Smooth muscle cell of the brain vasculature (primary cell): ENCODE measurements at places on chromosomes 5 and 9.

GRCh38 chr9:14881006-14881405, 29.2 kb downstream of the FREM1 start:
- DNase-seq = no peak

DNA sequence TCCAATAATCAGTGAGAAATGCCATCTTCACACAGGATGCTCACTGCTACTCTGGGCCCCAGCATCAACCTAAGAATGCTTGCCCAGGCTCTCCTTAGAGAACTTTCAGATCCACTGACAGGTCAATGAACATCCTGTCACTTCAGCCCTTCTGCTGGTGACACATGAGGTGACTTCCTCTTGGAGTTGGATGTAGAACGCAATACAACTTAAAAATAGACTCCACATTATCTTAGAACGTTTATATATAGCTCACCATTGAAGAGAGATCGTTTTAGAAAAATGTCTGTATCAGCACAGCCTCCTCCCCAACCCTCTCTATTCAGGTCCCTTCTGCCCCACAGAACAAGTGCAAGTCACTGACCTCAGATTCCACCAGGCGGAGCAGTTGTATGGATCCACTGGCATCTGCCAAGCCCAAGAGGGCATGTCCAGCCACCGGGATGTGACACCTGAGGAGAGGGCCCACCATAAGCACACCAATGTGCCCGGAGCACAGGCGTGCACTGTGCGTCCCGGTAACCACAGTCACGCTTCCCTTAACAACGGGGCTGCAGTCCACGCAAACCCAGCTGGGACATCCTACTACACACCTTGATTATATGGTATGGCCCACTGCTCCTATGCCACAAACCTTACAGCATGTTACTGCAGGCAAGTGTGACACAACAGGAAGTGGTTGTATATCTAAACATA, 2.9 kb downstream of the DPH7 start:
- DNase-seq = no peak

- DNase-seq = no peak
Measured at GRCh38 chr5:180194410-180195345, 14.3 kb downstream of the RASGEF1C start.

DNA sequence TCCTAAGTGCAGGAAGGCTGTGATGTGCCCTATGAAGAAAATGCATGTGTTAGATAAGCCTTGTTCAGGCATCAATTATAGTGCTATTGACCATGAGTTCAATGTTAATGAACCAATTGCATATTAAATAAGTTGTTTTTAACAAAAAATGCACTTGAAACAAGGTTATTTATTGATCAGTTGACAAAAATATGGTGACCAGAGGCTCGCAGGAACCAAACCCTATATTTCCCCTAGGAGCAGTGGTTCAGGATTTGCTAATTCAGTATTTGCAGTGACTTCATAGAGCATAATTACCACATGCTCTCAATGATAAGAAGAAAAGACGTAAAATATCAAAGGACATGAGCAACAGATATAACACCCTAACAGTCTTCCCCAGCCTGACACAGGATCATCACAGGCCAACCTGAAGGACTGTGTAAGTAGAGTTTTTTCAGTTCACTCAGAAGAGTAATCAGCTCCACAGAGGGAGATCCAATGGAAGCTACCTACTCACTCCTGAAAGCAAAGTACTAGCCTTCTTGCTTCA, 92.3 kb downstream of the SEMA5A start:
- no peak for DNase-seq

DNA sequence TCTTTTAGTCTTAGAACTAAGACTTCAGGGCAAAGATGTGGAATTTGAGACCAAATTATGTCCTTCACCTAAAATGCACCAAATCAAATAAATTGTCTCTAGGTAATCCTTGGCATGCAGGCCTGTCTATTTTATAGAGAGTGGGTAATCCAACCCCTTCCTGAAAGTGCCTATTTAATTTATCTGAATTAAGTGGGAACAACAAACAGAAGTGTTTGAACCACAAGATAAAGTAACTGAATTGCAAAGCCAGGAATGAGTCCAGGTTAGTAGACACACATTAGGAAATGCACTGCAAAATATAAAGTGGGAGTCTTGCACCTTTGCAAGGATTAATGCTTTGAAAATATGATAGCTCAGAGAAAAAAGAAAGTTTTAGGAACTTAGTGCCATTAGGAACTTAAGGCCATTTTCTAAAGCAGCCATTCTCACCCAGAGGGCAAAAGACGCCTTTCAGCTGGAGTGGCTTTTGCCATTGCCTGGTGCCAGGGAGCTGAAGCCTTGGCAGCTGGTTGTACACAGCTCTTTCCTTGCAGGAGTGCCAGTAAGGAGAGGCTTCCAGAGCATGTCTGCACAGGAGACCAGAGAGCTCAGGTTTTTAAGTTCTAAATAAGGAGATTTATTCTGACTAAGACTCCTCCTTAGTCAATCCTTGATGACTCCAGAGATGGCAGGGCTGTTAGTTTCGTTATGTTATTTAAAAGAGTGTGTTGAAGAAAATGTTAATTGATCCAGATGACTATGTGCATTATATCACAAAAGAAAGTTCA, 151.7 kb upstream of the ELL2 start:
- no peak for DNase-seq

GRCh38 chr5:139342423-139342723, 719 bp downstream of the PAIP2 start:
- no peak for DNase-seq

DNA sequence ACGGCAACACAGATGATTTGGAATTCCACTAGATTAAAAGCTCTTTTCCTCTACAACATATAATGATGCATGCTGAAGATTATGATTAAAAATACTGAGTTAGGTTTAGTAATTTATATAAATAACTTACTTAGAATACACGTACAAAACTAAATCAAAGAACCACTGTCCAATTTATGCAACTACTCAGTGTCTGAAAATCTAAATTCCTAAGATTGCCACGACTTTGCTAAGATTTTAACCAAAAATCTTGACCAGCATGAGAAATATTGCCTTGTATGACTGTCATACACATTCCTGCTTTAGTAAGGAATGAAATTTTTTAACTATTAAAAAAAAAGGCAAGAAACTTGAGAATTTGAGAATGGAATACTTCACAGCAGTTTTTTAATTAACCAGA, 292.4 kb downstream of the ZNF608 start:
- DNase-seq = no peak

DNA sequence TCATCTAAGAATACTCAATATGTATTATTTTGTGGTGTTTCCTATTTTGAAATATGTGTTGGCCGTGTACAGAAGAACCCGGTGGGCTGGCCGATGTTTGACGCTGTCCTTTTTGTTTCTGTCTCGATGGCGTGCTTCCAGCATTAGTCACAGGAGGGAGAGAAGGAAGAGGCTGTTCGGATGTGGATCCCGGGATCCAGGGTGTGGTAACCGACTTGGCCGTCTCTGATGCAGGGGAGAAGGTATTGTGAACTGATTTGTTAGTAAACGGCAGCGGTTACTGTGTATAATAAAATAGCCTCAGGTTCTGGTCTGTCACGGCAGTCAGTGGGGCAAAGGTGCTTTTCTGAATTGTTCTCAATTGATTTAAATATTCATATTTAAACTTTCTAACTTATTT, 275.0 kb downstream of the ARHGEF28 start:
- no peak for DNase-seq

DNA sequence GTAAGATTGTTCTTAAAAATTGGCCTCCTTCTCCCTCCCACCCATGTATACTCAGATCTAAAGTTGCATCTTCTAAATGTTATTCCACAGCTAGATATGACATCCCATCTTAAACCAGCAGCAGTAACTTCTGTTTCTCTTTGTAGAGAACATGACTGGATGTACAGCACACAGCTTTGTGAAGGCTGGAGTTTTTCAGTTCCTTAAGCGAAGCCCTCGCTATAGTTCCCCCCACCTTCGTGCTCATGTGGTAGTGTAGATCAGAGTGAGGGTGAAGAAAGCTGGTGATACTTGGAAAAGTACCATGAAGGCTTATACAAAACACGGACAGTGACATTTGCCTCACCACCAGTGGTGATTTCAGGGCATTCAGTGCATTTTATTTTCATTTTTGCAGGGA, 137.5 kb downstream of the MAT2B start:
- DNase-seq = no peak

- DNase-seq = peak; percentile 12
Measured at GRCh38 chr5:179558932-179559283, 8.6 kb downstream of the RUFY1 start.

DNA sequence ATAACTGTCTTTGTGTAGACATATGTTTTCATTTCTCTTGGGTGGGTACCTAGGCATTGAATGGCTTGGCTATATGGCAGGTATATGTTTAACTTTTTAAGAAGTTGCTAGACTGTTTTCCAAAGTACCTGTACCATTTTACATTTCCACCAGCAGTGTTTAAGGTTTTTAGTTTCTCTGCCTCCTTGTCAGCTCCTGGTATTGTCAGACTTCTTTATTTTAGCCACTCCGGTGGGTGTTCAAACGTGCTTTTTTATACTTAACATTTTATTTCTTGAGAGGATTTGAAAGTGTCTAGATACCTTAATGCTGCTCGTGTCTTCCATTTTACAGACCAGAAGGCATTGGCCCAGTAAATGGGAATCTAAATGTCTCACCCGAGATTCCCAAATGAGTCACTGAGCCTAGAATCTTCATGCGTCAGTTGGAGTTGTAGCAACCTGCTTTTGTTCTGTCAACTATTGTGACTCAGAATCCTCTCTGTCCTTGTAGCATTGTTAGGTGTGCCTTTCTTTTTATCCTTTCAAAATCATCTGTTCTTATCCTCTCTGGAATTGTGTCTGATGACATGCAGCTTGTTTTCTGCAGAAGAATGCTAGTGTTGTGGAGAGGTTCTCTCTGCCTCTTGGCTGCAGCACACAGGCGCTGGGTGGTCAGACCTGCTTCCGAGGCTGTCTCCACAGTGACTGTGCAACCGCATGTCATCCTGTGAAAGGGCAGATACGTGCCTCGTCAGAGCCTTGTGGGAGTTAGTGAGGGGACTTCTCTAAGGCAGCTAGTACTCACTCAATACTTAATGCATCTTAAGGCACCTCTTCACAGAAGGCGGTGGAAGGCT, 291.8 kb downstream of the AOPEP start:
- no peak for DNase-seq

- DNase-seq = no peak
Measured at GRCh38 chr5:157867751-157868387, 8.9 kb upstream of the CLINT1 start.
